ENCODE measurements at places on chromosomes 13 and 19.

- no peak for DNase-seq
Observed at GRCh38 chr13:36288794-36289391, 8.7 kb downstream of the CCDC169 start.

- DNase-seq = no peak
Observed at GRCh38 chr13:109816112-109816807, 29.9 kb upstream of the IRS2 start.

- peak; percentile 65 for DNase-seq
Observed at GRCh38 chr19:49097453-49098288, 12.4 kb downstream of the SNRNP70 start.

GRCh38 chr19:18239303-18239702 is 13.1 kb upstream of the PDE4C start:
- no peak for DNase-seq

- DNase-seq = no peak
Observed at GRCh38 chr19:33339016-33339984, 34.2 kb upstream of the CEBPG start.

Data from T follicular helper cell (primary cell).